Hematopoietic multipotent progenitor cell treated with erythropoietin and hydrocortisone succinate and interleukin-3 and kit ligand, for 15 days (in vitro differentiated cells): ENCODE measurements at places on chromosomes 7 and 10.

- no peak for DNase-seq
Observed at GRCh38 chr7:77655836-77656455, 40.3 kb upstream of the RSBN1L start.

DNA sequence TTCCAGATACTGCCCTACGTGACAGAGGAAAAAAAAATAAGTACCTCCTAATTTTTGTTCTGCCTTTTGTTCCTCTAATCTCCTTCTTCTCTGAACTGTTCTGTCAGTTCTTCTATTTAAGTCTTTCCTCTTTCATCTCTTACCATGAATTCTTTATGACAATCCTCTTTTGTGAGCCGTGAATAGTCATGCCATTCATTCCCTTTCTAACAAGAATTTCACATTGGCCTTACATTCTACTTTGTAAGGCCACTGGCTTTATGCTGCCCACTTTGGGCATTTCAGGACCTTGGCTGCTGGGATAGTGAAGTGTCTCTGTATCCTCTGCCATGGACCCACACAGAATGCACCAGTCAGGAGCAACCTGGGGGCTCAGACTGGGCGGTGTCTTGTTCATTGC is 52.9 kb downstream of the ATOH7 start:
- DNase-seq: no peak

- peak; percentile 87 for DNase-seq
Observed at GRCh38 chr7:93228302-93228701, 2.0 kb upstream of the HEPACAM2 start.

DNA sequence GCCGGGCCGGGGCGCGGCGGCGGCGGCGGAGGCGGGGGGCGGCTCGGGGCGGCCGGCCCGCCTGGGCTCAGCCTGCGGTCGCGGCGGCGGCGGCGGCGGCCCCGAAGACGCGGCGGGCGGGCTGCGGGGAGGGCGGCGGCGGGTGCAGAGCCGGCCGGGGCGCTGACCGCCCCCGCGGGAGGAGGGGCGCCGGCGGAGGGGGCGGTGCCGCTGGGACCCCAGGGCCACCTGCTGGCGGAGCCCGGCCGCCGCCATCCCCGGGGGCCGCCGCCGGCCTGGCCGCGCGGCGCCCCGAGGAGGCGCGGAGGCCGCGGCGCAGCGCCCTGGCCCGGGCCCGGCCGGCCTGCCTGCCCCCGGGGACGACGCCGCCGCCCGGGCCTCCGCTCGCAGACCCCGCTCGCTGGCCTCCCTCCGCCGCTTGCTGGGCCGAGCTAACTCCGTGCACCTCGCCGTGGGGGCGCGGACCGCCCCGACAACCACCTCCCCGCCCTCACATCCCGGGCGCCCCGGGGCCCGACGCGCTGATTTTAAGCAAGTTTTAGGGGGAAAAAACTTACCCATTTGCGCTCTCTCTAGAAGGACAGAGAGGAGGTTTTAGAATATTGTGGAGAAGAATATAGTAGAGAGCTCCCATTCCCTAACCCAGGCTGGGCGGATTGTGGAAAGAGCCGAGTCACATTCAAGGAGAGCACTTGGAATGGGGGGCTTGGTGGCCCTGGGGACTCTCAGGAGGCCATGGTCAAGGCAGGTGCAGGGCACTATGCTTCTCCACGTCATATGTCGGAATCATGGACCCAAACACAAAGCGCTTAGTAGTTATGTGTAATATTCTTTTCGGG is at the start of gene BEND7:
BEND7 (minus strand) TSS at position 140 of the 839 bp plus-strand sequence. CDS start 481 bp downstream, outside the sequence.
- DNase-seq: no peak
